ENCODE measurements at places on chromosomes 4 and X.

DNA sequence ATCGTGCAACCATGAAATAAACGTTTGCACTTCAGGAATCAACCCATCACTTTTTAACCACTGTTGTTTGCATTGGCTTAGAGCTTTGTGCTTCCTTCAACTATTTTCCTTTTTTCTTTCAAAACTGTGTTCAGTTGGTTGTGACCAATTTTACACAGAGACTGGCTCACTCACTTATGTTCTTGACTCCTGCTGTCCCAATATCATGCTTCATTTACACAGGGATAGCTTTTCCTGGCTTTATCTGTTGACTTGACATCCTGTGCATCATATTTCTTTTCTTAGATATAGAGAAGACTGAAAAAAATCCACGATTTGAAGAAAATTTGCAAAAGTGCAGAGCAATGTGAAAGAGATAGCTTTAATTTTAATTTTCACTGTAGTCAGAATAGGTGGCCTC lies 38.8 kb downstream of the REPS2 start:
- DNase-seq, result no peak

- no peak for DNase-seq
These were observed 1.1 kb upstream of the SEPTIN6 start for GRCh38 chrX:119693996-119694451.

- no peak for DNase-seq
These were observed at the start of gene CHRNA9 for GRCh38 chr4:40334591-40335524. CHRNA9 (plus strand) TSS chr4:40335333; CDS start chr4:40335468, 135 bp downstream.

GRCh38 chr4:7422898-7423180 lies 11.9 kb downstream of the PSAPL1 start:
- DNase-seq, result no peak

DNA sequence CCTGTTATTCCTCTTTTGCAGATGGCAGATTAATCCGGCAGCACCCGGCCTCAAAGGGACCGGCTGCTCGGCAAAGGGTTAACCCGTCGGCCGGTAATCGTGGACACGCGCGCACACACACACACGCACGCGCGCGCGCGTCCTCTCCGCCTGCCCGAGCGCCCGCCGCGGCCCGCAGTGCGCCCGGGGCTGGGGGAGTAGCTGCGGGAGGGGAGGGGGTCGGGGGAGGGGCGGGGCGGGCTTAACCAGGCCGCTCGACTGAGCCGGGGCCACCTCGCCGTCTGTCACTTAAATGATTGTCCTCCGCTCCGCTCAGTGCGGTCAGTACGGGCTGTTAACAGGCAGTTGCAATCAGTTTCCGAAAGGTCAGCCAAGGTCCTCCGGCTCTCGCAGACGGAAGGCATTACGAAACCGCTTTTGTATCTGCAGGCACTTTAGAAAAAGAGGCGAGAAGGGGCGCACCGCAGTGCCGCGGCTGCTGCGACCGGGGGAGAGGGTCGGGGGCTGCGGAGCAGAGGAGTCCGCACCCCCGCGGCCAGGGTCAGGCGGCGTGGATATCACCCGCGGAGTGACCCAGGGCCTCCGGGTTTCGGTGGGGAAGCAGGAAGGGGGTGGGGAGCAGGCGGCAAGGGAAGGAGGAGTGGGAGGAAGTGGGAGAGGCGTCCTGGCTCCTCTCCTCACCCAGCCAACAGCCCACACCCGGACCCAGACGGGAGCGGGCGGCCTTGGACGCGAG lies 57.3 kb upstream of the BCOR start:
- DNase-seq, result no peak

- DNase-seq, result no peak
These were observed 174.0 kb upstream of the MAP3K15 start for GRCh38 chrX:19689170-19689779.

DNA sequence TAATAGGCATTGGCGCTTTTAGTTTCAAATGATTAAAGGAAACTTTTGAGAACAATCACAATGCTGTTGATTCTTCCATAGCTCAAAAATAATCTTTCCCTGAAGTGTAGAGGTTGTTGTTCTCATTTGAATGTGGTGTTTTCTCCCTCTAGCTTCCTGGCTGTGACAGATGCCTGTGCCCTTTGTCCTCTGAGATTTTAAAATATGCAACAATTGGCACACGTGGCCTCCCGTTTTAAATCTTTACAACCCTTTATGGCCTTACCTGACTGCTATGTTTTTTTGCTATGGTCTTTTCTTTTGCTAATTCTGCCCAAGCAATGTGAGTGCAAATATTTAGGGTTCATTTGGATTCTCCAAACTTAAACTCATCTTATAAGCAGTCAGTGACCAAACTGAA lies 22.9 kb upstream of the CASK start:
- DNase-seq, result no peak

DNA sequence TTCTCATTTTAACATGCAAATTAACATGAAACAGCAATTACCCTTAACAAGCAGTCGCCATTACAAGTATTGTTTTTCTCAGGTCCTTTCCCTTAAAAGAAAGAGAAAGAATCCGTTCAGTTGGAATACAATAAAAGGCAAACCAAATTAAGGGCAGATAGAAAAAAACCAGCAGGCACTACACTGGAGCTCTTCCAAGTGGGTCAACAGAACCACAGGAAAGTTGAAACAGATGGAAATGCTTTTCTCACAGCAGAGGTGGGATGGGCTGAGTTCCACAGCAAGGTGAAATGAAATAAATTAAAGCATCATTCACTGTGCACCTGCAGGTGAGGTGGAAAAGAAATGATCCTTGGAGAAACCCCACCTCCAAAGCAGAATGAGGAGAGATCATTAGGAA lies 102.6 kb downstream of the APBB2 start:
- DNase-seq, result no peak

DNA sequence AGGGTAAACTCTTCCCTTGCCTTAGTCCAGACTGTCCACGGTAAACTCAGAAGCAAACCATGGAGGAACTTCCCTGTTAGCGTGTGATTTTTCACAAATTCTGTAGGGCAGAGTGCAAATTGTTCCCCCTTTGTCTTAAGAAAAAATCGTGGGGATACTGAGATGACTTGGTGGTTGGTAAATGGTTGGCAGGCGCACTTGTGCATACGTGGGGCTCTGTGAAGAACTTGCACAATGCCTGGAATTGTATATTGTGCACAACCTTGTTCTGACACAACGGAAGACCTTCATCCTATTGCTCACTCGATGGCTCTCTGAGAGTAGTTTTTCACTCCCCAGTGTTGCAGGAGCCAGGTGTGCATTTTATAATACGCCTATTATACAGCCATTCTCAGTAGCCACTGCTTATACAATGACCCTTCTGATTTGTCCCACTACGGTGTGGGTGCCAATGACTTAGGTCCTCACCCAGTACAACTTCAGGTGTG lies 150.0 kb downstream of the SPRY1 start:
- no peak for DNase-seq

- peak; percentile 29 for DNase-seq
These were observed 218.2 kb downstream of the IDS start for GRCh38 chrX:149286940-149287349.

GRCh38 chr4:156196722-156197121 lies 243.1 kb upstream of the CTSO start:
- no peak for DNase-seq

DNA sequence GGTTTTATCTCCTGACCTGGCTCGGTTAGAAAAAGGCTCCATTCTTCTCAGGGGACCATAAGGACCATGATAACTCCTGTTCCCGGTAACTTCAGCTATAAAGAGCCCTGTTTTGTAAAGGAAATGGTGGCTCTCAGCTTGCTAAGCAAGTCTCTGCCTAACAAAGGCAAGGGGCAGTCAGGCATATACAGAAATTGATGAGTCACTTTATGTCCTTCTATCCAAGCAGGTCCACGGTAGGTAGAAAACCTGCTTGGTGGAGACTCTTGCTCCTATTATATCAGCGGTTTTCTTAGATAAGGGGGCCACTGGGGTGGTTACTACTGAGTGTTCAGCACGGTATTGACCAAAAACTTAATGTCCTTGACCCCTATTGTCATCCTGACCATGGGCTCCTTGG lies 203.0 kb upstream of the KLF8 start:
- DNase-seq, result no peak

DNA sequence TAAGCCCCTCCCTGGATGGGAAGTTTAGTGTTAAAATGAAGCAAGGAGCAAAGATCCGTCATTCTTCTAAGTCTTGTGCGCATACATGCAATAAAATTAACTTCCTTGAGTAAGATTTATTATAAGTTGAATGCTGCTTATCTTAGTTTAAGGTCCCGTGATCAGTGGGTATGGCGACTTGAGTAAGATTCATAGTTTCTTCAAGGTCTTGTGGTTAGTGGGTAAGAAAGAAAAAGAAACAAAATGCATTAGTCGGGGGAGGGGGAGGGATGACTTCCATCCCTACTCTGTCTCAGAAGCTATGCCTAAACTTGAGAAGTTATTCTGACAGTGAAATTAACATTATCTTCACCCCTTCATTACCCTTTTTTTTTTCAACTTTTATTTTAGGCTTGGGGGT lies 127.3 kb upstream of the MAGEB16 start:
- no peak for DNase-seq

GRCh38 chr4:3423952-3424351 lies 17.8 kb upstream of the HGFAC start:
- no peak for DNase-seq

GRCh38 chr4:95548738-95549245 lies at the start of gene UNC5C:
UNC5C (minus strand) TSS chr4:95548973.
- DNase-seq, result no peak

DNA sequence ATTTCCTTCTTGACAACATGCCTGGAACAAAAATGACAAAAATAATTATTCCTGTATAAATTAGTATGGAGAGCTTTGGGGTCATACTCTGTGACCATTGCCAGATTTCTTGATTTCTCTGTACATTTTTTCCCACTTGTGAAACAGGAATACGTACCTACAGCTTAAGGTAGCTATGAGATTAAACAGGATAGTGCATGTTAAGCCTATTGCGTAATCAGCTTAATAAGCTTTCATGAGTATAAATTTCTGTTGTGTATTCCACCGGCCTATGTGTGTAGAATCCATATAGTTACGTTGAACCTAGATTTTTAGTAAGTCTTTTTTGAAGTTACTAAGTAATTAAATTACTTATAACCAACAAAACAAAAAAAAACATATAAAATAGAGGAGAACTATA lies 334.9 kb downstream of the DCTD start:
- DNase-seq, result no peak

GRCh38 chr4:52824603-52825459 lies 37.3 kb upstream of the RASL11B start:
- DNase-seq, result no peak

DNA sequence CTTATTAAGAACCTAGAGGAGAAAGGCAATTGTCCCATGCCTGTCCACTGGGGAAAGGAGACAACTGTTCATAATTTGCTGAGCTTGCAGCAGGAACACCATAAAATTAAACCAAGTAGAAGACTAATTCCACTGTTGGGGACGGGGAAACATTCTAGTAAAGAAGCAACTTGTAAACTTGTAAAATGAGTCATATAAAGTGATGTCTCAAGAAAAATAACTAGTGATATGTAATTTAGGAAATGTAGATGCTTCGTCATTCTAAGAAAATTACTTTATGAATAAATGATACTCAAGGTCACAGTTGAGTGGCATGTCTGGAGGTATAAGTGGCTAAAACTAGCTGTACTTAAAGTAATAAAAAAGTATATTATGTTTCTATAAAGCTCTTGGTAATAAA lies 121.2 kb upstream of the MID1 start:
- DNase-seq, result no peak

DNA sequence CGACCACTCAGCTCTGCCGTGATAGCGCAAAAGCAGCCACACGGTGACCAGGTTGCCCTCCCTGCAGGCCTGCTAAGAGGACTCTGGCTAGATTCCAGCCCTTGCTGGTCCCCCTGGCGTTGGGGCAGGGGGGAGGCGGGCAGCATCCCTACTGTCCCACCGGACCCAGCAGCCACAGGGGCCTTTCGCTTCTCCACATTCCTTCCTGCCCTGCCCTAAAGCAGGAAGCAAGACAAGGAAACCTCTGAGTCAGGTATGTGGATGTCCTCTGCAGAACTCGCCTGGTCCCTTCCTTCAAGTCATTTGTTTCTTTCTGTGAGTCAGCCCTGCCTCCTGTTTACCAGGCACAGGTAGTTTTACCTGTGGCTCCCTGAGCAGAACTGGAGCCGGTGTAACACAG lies 60.2 kb upstream of the CLDN34 start:
- DNase-seq, result no peak

DNA sequence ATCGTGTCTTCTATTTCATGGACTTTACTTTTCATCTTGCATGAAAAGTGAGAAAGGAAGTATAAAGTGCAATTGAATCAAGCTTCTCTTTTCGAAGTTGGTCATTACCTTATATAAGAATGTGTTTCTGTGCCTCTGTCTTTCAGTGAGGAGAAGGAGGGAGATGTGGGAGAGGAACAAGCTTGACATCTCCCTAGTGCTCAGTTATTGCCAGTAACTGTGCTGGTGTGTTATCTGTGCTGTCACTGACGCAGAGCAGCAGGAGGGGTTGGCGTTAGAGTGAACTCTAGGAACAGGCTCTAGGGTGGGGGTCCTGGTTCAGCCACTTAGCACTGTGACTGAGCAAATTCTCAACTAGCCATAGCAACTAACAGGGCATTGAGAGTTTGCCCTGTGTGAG lies 34.0 kb upstream of the TBC1D9 start:
- DNase-seq, result no peak

DNA sequence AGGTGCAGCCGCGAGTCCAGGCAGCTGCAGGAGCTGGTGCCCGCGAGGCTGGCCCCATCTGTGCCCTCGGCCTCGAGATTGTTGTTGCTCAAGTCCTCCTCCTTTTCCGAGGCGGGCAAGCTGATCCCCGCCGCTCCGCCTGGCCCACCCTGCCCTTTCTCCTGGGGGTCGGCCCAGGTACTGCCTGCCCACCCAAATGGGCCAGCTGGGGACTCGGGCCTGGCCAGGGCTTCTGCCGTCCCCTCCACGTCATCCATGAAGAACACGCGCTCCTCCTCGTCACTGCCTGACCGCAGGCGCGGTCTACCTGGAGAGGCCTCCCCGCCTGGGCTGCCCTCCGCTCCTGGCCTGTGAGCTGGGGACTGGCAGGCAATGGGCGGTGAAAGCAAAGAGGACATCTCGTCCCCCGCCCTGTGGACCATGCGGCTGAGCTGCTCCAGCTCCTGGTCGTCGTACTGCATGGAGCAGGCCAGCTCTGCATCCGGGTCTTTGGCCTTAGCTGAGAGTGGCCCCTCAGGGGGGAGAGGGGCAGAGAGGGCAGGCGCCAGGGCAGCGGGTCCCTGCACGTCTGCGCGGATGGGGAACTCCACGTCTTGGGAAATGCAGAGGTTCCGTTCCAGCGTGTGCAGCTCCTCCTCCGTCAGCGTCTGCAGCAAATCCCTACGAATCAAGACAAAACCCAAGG lies 43.1 kb upstream of the MXD4 start:
- no peak for DNase-seq

GRCh38 chr4:168409089-168409801 lies 71.0 kb downstream of the DDX60L start:
- DNase-seq, result no peak

GRCh38 chrX:63657821-63658220 lies 127.2 kb downstream of the ARHGEF9 start:
- no peak for DNase-seq

- DNase-seq, result no peak
These were observed 276.3 kb downstream of the HNRNPD start for GRCh38 chr4:82097504-82097903.

GRCh38 chrX:111006116-111006515 lies 89.9 kb upstream of the PAK3 start:
- DNase-seq, result no peak
